ENCODE measurements at places on chromosomes 2 and 18.

DNA sequence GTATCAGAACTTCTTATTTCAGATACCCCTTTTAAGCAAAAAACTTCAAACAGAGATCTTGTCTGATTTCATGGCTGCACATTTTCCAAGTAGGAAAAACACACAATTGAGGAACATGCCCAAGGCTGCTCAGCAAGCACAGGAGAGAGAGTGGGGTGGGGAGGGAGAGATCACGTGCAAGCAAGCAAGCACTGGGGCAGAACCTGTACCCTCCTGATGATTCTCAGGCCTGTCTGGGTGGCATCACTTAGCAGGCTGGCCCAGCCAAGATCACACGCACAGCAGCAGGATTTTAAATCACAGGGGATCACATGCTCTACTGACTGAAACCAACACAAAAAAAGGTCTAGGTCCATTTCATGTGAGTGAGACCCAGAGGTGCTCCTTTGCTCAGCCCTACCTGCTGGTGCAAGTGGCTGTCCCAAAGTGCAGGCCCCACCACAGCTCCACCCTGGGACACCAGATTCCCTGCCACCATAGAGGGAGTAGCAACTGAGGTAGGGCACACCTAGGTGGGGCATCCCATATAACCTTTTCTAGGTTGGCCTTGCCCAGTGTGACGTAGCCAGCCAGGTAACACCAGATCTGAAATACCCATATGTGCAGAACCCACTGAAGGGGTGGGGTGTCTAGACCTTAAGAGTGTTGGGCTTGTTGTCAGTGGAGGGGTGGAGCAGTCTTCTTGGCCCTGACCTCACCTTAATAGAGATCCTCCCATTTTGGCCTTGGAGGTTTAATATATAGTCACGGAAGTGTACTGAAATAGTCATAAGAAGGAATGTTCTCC lies 1.8 kb upstream of the LYPD6B start:
- DNase-seq: no peak

DNA sequence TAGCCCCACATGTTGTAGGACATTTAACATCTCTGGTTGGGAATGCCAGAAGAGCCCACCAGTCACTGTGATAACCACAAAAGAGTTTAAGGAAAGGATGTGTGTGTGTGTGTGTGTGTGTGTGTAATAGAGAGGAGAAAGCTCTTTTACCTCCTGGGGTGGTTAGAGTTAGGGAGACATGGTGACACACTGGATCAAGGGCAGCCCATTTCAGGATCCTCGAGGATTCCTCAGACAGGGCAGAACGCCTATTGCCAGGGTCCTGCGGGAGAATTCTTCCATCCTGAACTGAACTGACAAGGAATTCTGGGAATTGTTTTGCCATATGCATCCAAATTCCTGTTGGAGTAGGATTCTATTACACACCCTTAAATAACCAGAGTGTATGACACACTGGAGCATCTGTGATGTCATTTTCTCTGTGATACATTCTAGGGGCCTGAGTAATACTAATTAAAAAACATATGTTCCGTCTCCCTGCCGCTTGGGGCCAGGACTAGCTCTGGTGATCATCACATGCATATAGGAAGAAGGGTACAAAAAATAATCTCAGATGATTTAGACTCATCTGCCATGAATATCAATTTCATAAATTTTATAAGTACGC lies 156.4 kb upstream of the MMADHC start:
- no peak for DNase-seq

DNA sequence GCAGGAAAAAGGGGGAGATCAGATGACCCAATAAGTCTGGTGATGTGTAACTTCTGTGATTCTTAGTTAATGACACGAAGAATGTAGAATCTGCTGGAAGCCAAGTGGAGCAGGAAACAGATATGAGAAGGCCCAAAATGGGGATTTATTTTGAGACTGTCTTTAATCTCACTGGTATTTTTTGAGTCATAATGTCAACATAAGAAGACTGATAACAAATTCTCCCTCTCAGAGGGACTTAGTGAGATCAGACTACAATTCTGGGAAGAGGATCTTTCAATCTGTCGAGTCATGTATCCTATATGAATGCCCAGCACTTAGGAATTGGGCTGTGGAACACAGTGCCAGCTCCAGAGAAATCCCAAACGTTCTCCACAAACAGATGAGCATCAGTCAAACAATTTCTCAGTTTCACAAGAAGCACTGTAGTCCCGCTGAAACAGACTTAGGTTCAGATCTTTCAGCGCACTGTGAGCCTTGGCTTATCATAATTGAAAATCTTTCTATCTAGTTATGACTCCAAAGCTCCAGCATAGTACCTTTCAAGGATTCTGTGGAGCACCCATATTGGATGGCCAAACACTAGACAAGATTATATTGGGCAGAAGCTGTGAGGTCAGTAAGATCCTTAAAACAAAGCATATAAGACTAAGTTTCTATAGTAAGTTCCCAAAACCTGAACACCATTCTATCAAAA lies 738.2 kb downstream of the LRP1B start:
- DNase-seq: no peak

DNA sequence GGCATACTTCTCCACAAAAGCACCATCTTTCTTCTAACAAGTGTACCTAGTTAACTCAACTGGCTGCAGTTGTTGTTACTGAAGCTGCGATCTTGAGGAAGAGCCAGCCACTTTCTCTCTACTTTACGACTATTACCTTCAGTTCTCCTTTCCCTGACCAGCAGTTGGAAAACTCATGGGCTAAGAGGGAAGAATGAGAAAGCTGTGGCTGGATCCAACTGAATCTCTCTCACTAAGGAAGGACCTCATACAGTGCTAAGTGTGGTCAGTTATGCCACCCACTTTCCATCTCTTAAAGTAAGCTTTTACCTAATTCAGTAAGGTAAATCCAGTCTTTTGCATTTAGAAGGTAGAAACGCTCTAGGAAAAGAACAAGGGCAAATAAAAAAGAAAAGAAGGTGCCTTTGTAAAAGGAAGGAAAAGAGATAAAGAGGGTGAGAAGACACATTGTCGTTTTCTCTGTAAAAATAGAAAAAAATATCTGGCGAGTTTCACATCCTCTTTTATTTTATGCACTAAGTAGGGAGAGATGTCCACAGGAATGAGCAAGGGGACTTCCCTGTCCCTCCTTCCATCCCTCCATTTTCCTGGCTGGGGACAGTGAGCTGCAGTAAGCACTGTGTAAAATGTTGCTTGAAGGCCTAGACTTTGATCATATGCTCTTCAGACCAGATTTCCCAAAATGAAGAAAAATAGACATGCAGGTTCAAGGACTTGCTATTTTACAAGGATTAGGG lies 73.4 kb downstream of the PLEKHM3 start:
- DNase-seq: no peak

DNA sequence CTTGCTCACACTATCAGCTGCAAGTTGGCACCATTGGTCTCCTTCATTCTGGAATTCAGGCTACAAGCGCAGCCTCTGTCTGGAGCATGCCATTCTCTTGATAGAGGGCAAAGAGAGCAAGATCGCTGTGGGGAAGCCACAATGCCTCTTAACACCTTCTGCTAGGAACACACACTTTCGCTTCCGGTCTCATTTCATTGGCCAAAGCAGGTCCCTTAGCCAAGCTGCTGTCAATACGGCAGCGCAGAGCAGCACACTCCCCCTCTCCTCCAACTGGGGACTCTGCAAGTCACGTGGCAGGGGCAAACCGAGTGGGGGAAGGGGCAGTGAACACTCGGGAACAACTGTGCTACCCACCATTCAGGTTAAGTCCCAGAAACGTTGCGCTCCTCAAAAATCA lies 98.1 kb downstream of the MMADHC start:
- no peak for DNase-seq

DNA sequence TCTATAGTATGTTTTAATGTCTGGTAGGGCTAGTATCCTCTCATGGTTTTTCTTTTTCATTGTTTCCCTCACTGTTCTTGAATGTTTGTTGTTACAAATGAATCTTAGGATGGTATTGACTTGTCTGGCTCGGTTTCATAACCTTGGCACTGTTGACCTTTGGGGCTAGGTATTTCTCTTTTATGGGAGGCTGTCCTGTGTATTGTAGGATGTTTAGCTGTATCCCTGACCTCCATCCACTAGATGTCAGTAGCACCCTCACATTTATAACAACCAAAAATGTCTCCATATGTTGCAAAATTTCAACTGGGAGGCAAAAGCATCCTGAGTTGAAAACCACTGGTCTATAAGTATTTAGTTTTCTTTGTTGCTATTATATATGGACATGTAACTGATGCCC lies 7.0 kb upstream of the AOX1 start:
- no peak for DNase-seq

GRCh38 chr18:3209859-3210569 lies 9.8 kb downstream of the MYOM1 start:
- DNase-seq: no peak

DNA sequence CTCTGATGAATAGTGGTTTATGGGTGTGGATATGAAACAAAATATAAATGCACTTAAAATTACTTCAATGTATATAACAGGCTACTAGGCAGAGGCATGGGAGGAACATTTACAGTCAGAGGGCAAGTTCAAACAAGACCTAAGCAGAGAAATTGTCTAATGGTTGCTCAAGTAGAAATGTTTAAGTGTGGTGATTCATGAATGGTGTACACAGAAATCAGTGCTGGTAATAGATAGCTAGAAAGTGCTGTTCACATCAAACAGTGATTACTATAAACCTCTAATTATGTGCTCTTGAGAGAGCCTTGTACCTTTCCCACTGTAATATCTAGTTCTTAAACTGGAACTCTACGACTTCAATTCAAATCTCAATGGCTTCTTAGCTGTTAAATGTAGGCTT lies 485.1 kb downstream of the NRXN1 start:
- DNase-seq: no peak

DNA sequence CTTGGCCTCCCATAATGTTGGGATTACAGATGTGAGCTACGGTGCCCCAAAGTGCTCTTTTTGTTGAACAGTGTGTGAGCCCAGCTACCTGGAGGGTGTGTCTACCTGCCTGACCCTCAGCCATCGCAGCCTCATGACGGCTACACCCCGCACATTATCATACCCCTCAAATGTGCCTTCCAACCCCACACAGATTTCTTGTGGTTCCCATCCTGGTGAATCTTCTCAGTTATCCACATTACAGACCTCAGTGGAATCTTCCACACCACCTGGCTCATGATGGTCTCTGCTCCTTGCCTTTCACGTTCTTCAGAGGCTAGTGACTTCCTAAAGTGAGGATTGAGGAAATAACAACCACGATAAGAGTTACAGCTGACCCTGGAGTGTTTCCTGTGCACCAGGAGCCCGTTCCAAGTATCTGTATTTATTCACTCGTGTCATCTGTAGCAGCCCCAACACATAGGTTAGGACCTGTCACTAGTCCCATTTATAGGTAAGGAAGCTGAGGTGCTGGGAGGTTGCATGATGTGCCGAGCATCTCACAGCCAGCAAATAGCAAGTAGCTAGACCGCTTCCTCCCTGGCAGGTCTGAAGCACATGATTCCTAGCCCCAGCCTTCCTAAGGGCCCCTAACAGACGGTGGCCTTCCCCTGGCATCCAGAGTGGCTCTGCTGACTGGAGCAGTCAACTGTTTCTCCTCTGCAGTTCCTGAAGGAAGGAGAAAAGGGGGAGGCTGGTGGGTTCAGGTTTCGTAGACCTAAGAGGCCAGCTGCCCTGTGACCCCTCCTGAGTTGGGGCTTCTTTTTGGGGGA lies 47.3 kb downstream of the TCF7L1 start:
- DNase-seq: no peak

DNA sequence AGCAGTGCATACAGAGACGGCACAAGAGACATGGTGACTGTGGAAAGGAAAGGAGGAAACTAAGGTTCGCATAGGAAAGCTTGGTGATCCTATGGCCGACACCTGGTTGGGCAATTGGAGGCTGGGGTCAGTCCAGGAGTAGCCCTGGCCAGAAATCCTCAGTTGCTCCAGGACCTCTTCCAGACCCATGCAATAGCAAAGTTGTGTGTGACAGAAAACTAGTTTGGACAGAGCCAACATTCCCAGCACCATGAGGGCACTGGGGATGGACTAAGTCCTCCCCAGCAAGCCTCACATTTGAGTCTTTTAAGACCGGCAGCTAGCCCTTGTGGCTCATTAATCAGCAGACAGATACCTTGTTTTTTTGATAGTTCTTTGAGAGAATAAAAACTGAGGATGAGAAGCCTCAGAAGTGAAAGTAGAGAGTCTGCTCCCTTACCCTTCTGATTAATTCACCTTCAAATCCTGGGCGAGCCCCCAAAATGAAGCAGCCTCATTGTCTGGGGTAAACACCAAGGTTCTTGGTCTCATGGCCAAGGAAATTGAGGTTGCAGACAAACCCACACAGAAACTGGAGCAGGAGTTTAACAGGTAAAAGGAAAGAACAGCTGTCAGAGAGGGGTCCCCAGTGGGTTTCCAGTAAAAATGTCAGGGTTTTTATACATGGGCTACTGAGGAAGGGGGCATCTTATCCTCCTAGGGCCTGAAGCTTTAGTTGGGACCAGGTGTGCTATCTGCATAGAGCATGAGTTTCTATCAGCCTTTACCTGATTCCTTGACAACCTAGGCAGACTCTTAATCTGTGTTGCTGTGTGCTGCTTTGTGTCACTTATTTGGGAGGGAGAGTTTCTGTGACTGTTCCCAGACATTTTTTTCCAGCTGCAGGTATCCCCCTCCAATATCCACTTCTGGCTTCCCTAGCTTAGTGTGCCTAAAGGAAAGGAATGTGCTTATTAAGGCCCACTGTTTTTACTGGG lies 39.1 kb downstream of the STK17B start:
- DNase-seq: peak; percentile 57

- DNase-seq: no peak
These were observed 388 bp downstream of the DTNA start for GRCh38 chr18:34710458-34710914.

Data from activated T-cell treated with anti-CD3 and anti-CD28 coated beads, Interleukin-2, amount 50 U/mL, for 1 hour (primary cell).